ENCODE measurements at places on chromosomes 2 and 18.

GRCh38 chr2:211328126-211328525, 771.7 kb downstream of the CPS1 start:
- ATAC-seq, result no peak

DNA sequence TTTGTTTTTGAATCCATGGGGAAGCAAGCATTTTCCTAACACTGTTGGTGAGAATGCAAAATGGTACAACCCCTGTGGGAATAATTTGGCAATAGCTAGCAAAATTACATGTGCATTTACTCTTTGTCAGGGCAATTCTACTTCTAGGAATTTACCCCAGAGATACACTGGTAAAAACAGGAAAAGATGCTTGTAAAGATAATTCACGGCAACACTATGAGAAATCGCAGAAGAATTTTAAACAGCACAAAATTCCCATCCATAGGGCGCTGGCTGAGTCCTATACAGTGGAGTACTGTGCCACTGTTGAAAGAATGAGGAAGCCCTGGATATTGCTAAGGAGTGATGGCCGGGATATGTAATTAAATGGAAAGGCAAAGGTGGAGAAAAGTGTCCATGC, 75.8 kb downstream of the DGKD start:
- no peak for ATAC-seq

DNA sequence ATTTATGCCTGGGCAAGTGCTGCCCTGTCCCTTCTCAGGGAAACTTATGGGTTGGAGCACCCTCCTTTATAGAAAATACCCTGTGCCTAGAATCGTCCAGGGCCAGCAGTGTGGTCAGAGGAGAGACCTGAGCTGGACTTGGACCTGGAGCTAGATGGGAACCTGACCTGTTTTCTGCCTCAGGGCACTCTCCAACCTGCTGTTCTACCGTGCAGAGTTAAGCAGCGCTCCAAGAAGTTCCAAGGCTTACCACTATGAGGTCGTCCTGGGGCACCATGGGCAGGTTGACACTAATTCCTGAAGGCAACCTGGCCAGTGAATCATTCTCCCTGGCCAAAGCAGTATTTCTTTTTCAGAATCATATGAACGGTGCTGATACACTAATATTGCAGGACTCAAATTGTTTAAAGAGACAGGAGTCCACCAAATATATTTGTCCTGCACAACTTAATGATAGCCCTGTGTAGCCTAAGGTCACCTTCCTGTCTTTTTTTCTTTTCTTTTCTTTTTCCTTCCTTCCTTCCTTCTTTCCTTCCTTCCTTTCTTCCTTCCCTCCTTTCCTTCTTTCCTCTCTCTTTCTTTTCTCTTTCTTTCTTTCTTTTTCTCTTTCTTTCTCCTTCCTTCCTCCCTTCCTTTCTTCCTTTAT, 455.4 kb upstream of the HNMT start:
- no peak for ATAC-seq

DNA sequence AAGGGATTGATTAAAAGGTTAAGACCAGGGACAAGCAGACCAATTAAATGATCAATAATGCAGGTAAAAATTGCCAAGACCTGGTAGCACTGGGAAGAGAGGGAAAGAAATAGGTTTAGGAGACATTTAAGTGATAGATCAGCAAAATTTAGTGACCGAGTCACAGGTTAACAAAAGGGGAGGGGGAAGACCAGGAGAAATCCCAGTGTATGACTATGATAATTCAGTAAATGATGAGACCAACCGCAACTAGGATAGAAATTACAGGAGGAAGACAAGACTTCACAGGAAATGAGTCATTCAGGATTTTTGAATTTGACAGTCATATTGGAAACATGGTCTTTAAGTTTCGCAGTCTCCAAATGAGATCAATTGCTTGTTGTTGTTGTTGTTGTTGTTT, 62.9 kb downstream of the COBLL1 start:
- ATAC-seq, result no peak

- no peak for ATAC-seq
These were observed 52.2 kb downstream of the NGEF start for GRCh38 chr2:232960862-232961261.

- no peak for ATAC-seq
These were observed 39.4 kb upstream of the RBM44 start for GRCh38 chr2:237759176-237759575.

DNA sequence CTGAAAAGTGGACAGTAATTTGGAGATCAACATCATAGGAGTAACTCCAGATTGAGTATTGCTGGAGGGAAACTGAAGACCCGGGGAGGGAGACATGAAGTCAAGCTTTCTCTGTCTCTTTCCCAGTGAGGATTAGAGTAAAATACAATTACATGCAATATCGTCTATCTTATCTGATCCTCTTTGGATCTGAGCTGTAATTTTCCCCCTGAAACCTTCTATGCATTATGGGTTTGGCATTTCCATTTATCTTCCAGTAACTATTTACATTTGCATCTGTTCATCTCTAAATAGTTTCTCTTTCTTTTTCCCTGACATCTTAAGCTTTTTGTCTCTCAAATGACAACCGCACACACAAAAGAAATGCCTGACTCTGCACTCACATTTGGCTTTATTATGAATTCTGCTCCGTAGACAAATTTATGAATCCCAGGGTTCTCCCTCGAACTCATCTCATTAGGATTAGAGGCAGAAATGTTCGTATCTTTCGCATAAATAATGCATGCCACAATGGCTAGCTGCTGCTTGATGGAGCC, 113.1 kb downstream of the SPP2 start:
- ATAC-seq, result no peak

DNA sequence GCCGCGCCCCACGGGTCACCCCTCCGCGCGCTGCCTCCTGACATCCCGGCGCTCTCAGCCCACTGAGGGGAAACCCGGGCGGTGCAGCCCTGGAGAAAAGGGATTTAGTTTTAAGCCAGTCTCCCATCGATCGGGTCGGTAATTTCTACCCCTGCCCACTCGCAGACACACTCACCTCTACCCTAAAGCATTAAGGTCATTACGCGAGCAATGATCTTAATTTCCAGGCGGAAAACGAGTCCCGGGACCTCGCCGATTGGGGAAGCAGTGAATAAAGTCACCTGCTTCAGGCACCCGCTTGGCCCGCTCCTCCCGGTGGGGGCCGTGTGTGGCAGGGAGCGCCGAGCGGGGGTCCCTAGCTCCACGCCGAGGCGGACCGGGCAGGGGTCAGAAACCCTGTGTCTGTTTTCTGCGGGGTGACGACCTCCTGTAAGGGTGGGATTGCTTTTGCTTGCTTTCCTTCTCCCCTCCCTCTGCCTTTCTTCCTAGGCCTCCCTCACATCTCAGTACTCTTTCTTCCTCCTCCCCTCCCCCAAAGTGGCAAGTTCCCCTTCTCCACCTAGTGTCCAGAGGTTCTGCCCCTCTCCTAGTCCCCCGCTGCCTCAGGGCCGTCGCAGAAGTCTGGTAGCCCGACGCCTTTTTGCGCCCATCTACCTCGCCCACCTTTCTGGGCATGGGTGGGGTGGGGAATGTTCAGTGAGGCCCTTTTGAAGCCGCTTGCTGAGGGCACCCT, 142.6 kb downstream of the MEIS1 start:
- ATAC-seq, result no peak
